ENCODE measurements at places on chromosomes 11 and 22.
A peak's percentile ranks its signal among the peaks of the same experiment; 100 is the strongest.

DNA sequence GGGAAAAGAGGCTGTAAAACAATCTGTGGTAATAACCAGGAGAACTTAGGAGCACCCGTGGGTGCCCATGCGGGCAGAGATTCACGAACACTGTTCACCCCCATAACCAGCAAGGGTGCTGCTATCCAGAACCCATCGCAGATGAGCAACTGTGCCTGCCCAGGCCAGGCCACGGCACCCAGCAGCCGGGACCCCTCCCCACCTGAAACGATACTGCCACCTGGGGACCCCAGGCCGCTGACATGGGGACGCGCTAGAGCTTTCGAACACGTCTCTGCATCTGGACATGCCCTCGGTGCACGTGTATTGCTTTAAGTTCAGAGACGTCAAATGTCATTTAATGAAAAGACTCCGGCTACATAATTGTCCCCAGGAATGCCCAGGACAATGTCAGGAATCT, 14.3 kb upstream of the MUC2 start:
- DNase-seq = no peak
- H3K4me3 ChIP-seq = no peak overlapping the region
- no peaks in the 10 kb centered on the region for H3K4me1 ChIP-seq
- no peak overlapping the region for H3K27ac ChIP-seq
- peaks cover 89% of the 10 kb centered on the region for H3K27me3 ChIP-seq

DNA sequence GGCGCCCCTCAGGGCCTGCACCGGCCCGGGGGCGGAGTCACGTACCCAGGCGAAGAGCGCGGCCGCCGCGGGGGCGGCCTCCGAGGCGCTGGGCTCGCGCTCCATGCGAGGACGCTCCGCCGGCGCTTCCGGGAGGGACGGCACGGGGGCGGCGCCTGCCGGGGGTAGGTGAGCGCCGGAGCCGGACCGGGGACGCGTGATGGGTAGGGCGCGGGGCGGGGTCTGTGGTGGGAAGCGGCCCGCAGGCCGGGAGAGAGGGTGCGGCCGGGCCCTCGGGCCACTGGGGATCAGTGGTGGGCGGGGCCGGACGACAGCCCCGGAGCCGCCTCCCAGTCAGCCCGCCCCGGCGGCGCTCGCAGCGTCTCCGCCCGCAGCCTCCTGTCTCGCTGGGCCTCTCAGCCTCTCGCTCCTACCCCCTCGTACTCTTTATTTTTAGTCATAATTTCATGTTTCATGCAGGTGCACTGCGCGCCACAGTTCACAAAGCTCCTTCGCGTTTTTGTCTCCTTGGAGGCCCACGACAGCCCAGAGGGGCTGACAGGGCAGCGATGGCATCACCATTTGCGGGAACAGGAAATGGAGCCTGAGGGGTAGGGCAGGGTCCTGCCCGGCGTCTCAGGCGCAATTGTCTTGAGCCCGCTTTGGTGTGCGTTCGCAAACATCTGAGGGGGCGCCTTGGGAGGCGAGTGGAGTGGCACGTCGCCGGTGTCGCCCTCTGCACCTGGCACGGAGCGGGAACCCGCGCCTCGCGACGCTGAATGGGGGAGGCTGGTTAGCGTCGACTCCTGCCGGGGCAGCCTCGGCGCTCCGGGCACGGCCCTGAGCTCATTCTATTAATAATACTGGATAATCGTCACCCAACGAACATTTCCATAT, at the start of gene SERGEF:
Gene SERGEF, minus strand, starts transcription at position 142 of the 876 bp plus-strand sequence. Its CDS starts 37 bp downstream, at position 105.
- H3K36me3 ChIP-seq = no peaks in the 10 kb centered on the region
- peak within 1 kb of the TSS; percentile 64 for H3K27ac ChIP-seq
- peaks cover 5% of the 10 kb centered on the region for H3K4me1 ChIP-seq
- no peaks in the 10 kb centered on the region for H3K27me3 ChIP-seq

DNA sequence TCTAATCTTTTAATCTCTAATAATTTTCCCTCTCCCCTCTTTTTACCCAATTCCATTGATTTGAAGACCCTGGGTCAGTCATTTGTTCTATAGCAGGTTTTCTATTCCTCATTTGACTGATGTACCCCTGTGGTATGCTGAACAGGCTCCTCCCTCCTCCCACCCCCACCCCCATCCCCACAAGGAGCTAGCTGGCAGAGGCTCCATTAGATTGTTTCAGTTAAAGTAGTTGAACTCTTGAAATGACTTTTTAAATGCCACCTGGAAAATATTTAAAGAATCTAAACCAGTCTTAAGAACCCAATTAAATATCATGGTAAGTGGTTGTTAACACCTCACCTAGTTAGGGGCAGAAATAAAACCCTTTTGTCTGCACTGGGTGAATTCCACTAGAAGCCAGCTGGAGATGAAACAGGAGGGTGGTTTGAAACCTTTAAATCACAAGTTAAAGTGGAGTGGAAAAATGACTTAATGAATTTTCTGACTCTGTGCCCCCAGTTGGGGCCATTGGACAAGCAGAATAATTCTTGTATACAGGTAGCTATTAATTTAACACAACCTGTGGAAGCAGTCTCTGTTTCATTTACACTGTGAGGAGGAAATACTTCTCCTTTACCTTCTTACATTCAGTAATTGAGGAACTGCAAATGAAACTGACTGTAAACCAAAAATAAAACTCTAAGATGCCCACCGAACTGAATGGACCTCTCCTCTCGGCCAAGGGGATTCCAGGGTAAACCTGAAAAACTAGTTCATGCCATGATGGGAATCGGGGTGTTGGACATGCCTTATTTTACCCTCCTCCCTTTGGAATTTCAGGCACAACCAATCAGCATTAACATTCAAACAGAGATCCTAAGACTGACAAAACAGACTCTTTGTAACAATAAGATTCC, 30.7 kb downstream of the PRR5L start:
- peaks cover 6% of the 10 kb centered on the region for H3K4me1 ChIP-seq
- H3K27me3 ChIP-seq = no peaks in the 10 kb centered on the region
- DNase-seq = no peak
- H3K27ac ChIP-seq = no peak overlapping the region

DNA sequence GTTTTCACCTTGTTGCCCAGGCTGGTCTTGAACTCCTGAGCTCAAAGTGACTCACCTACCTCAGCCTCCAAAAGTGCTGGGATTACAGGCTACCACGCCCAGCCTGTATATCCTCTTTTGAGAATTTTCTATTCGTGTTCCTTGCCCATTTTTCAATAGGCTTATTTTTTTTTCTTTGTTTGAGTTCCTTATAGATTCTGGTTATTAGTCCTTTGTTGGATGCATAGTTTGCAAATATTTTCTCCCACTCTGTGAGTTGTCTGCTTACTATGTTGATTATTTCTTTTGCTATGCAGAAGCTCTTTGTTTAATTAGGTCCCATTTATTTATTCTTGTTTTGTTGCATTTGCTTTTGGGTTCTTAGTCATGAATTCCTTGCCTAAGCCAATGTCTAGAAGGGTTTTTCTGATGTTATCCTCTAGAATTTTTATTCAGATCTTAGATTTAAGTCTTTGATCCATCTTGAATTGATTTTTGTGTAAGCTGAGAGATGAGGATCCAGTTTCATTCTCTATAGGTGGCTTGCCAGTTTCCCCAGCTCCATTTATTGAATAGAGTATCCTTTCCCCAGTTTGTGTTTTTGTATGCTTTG, 17.7 kb upstream of the ZBED5 start:
- H3K36me3 ChIP-seq = no peaks in the 10 kb centered on the region
- no peak for DNase-seq
- H3K27ac ChIP-seq = no peak overlapping the region
- no peaks in the 10 kb centered on the region for H3K27me3 ChIP-seq

- peaks cover 29% of the 10 kb centered on the region for H3K27me3 ChIP-seq
- H3K36me3 ChIP-seq = no peaks in the 10 kb centered on the region
- peak within 1 kb of the TSS; percentile 57 for H3K4me3 ChIP-seq
- H3K27ac ChIP-seq = no peak within 1 kb of the TSS
Measured at GRCh38 chr11:57649826-57650738, at the start of gene YPEL4. Gene YPEL4 (minus strand): TSS chr11:57649912. CDS start chr11:57647107, 2,805 bp downstream.

GRCh38 chr11:114059984-114060391, 477 bp downstream of the ZBTB16 start:
- no peaks in the 10 kb centered on the region for H3K4me1 ChIP-seq
- H3K27me3 ChIP-seq = peaks cover 47% of the 10 kb centered on the region
- H3K4me3 ChIP-seq = peak overlapping the region; percentile 84
- no peak for DNase-seq
- H3K27ac ChIP-seq = no peak overlapping the region

DNA sequence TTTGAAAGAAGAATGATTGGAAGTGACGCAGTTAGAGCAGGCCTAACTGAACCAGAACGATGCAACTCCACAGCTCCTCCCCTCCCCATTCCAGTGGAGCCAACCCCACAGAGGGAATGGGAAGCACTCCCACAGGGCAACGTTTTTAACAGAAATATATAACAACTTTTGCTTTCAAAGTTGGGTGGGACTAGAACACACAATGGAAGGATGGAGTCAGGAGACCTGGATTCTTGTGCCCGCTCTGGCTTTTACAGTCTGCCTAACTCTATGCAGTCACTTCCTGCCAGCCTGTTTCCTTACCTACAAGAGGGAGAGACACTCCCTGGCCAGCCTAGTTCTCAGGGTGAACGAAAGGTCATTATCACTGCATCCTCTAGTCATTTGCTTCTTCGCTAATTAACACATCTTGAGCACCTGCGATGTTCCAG, 75.5 kb downstream of the PACSIN2 start:
- no peak for DNase-seq
- H3K4me1 ChIP-seq = peaks cover 14% of the 10 kb centered on the region
- no peaks in the 10 kb centered on the region for H3K36me3 ChIP-seq
- no peaks in the 10 kb centered on the region for H3K27me3 ChIP-seq
- H3K27ac ChIP-seq = no peak overlapping the region

GRCh38 chr11:123406441-123407129, 23.5 kb upstream of the GRAMD1B start:
- no peak overlapping the region for H3K27ac ChIP-seq
- peak overlapping the region; percentile 56 for H3K4me3 ChIP-seq
- no peaks in the 10 kb centered on the region for H3K36me3 ChIP-seq
- peaks cover 9% of the 10 kb centered on the region for H3K4me1 ChIP-seq
- DNase-seq = peak; percentile 54

GRCh38 chr22:44780876-44781449, 28.6 kb downstream of the ARHGAP8 start:
- peaks cover 82% of the 10 kb centered on the region for H3K27me3 ChIP-seq
- no peak overlapping the region for H3K27ac ChIP-seq
- no peak overlapping the region for H3K4me3 ChIP-seq
- H3K36me3 ChIP-seq = no peaks in the 10 kb centered on the region

DNA sequence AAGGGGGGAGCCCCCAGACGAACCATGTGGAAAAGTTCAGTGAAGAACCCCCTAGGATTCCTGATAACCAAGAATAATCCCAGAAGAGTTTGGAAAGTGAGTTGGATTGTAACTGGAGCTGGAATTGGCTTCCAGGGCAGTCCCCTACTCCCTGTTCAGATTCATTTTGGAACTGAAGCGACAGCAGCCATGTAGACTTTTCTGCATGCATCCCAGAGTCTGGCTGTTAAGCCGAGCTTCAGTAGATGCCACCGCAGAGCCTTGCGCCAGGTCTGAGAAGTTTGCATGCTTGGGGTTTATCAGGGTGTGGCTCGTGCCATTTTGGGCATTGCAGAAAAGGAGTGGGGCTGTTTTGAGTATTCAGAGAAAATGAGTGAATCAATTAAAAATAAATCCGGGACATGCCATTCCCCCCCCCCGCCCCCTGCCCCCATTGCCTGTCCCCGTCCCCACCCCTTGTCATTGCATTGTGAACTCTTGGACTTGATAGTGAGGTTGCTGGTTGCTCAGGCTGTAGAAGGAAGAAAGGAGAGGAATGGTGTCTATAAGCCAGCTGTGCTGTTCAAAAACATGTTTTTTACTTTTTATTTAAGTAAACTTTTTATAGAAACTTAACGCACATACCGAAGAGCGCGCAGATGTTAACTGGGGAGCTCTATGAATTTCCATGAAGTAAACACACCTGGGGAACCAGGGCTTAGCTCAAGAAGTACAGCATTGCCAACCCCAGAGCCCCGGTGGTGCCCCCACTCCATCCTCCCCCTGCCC, 71.2 kb downstream of the LDLRAD3 start:
- H3K4me3 ChIP-seq = no peak overlapping the region
- no peak overlapping the region for H3K27ac ChIP-seq
- DNase-seq = no peak
- H3K27me3 ChIP-seq = no peaks in the 10 kb centered on the region
- H3K4me1 ChIP-seq = no peaks in the 10 kb centered on the region

DNA sequence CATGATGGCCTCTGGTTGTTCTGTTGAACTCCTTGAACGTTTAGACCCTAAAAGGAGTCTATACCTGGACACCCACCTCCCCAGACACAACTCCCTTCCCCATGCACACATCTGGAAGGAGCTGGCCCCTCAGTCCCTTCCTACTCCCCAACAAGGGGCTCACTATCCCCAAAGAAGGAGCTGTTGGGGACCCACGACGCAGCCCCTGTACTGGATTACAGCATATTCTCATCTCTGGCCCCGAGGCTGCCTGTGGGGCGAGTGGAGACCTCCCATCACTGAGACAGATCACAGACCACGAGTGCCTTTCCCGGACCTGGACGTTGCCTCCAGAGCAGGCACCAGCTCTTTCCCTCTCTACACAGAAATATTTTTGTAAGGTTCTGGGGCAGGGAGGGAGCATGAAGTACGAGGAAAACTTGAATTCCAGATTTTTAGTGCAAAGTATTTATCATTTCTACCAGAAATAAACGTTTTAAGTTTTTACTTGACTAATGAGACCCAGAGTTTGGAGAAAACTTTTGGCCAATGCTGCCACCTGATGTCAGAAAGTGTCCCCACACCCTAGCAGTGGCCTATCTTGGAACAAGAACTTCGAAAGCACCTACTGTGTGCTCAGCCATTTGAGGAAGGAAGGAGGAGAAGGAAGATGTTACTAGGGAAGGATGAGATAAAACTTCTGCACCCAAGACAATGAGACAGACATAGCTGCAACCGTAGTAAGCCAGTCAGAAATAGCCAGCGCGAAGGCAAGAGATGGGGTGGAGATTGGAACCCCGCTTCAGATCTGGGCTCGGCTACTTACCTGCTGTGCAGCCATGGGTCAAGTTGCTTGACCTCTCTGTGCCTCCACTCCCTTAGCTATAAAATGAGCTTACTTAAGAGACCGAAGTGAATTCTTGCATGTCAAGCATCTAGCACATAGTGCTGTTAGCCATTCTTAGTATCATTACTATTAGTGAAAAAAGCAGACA, 10.2 kb upstream of the POU2F3 start:
- H3K27ac ChIP-seq = no peak overlapping the region
- DNase-seq = peak; percentile 16
- H3K4me3 ChIP-seq = no peak overlapping the region
- no peaks in the 10 kb centered on the region for H3K27me3 ChIP-seq
- H3K36me3 ChIP-seq = no peaks in the 10 kb centered on the region
- no peaks in the 10 kb centered on the region for H3K4me1 ChIP-seq

DNA sequence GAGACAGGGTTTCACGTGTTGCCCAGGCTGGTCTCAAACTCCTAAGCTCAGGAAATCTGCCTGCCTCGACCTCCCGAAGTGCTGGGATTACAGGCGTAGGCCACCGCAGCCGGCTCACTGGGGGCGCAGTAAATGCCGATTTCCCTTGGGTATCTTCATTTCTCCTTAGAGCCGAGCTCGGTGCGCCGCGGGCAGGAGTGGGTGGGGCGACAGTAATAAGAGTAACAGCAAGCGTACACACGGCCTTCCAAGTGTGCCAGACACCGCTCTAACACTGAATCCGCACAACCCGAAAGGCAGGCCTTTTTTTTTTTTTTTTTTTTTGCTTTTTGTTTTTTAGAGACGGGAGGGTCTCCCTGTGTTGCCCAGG, 500 bp upstream of the ADSL start:
- H3K36me3 ChIP-seq = no peaks in the 10 kb centered on the region
- peak overlapping the region; percentile 96 for H3K4me3 ChIP-seq
- H3K27ac ChIP-seq = peak overlapping the region; percentile 71

- H3K4me3 ChIP-seq = no peak overlapping the region
- DNase-seq = no peak
Measured at GRCh38 chr11:16015741-16016467, 340.4 kb downstream of the SOX6 start.
